SJCRH30 (cell line): ENCODE measurements at places on chromosomes 2 and 18. TPM values are rescaled to one million over a fixed set of nuclear protein-coding genes. Genes with fewer than 3 reads are reported as not detected.

The SERPINB2 gene
- not detected in 2 replicates for total RNA-seq

The SIX2 gene
- 48.3 and 51.9 TPM in 2 replicates for total RNA-seq

The RFTN2 gene
- 0.02 TPM in 1 of 2 replicates, not detected in the other for total RNA-seq

GRCh38 chr2:146602856-146603255 lies 1242.0 kb upstream of the ACVR2A start:
- DNase-seq, result no peak

The ITM2C gene
- total RNA-seq, result 18.1 and 20.9 TPM in 2 replicates

GRCh38 chr18:9081940-9082339 lies 20.6 kb upstream of the NDUFV2 start:
- no peak for DNase-seq

The DNAH7 gene
- 0.20 and 0.32 TPM in 2 replicates for total RNA-seq

DNA sequence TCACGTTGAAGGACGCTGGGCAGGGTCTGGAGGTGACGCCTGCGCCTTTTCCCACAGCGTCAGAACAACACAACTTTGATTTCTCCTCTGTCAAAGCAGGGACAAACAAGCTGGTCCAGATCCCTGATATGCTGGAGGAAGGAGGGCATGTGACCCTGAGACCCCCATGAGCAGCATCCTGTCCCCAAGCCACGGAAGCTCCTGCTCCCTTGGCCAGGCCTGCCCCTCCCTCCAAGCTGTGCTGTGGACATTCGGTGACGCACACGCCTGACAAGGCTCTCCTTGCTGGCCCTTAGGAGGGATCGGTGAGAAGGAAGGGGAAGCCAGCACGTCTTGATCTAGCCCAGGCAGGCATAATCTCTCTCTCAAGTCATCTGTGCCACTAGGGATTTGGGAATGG lies 11.3 kb downstream of the MLPH start:
- DNase-seq, result no peak

The GALR1 gene
- not detected in 2 replicates for total RNA-seq

GRCh38 chr2:161709428-161709827 lies 85.2 kb downstream of the SLC4A10 start:
- DNase-seq, result no peak

DNA sequence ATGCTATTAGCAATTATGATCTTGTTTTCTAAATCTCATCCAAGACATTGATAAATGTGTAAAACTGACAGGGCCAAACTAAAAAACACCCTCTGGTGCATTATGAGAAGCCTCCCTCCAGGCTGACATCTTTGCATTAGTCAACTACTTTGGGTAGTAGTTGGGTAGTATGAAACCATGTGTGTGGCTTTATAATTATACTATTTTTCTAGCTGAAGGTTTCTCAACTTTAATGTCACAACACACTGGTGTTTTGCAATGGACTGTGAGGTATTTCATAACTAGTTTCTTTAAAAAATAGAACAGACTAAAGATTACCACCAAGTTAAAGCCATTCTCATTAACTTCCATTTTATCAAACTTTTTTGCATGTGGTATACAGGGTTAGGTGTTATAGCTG lies 73.1 kb upstream of the RBMS1 start:
- DNase-seq, result no peak

The KIF1A gene
- 3.7 and 4.0 TPM in 2 replicates for total RNA-seq

The GULP1 gene
- 77.2 and 90.0 TPM in 2 replicates for total RNA-seq

The ZNF396 gene
- 0.06 and 0.10 TPM in 2 replicates for total RNA-seq

The RSAD2 gene
- not detected in 2 replicates for total RNA-seq

GRCh38 chr2:188835821-188836220 lies 138.4 kb upstream of the COL3A1 start:
- DNase-seq, result no peak

The MXD1 gene
- 5.2 and 5.3 TPM in 2 replicates for total RNA-seq

The ZNF638 gene
- 153 and 197 TPM in 2 replicates for total RNA-seq

DNA sequence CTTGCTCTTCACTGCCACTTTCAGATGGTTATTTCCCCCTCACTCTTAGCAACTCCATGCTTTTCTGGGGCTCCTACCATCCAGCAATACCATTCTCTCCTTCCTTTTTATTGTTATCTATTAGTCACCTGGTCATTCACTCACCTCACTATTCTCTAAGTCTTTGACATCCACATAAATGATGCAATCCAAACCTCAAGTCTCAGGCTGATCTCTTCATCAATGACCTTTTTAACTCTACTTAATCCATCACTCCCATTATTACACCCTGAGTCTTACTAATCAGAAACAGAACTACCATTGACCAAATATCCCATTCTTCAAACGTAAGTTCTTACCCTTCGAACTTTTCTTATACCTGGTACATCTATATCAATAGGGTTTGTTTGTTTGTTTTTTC lies 79.7 kb downstream of the ITSN2 start:
- DNase-seq, result no peak

DNA sequence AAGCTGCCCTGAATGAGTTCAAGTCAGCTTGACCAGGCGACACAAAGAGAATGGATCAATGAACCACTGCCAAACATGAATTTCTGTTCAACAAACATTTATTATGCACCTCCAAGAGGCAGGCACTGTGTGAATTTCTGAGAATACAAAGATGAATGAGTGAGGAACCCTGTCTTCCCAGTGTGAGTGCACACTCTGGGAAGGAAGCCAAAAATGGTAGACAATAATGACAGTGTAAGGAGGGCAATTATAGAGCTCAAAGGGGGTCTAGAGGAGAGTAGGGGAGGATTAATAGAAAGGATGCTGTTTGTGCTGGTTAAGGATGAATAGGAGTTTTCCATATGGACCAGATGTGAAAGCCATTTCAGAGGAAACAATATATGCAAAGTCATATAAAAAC lies 213.4 kb downstream of the DCC start:
- peak; percentile 17 for DNase-seq

DNA sequence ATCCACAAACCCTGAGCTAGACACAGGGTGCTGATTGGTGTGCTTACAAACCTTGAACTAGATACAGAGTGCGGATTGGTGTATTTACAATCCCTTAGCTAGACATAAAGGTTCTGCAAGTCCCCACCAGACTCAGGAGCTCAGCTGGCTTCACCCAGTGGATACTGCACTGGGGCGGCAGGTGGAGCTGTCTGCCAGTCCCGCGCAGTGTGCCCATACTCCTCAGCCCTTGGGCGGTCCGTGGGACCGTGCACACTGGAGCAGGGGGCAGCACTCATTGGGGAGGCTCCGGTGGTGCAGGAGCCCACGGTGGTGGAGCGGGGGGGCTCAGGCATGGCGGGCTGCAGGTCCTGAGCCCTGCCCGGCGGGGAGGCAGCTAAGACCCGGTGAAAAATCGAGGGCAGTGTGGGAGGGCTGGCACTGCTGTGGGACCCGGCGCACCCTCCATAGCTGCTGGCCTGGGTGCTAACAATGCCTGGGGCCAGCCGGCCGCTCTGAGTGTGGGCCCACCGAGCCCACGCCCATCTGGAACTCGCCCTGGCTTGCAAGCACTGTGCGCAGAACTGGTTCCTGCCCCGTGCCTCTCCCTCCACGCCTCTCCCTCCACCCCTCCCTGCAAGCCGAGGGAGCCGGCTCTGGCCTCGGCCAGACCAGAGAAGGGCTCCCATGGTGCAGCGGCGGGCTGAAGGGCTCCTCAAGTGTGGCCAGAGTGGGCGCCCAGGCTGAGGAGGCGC lies 75.6 kb downstream of the MOB4 start:
- no peak for DNase-seq

- no peak for DNase-seq
Observed at GRCh38 chr2:62196278-62196901, 475 bp downstream of the B3GNT2 start.

The CYP27C1 gene
- total RNA-seq, result 0.30 and 0.35 TPM in 2 replicates

DNA sequence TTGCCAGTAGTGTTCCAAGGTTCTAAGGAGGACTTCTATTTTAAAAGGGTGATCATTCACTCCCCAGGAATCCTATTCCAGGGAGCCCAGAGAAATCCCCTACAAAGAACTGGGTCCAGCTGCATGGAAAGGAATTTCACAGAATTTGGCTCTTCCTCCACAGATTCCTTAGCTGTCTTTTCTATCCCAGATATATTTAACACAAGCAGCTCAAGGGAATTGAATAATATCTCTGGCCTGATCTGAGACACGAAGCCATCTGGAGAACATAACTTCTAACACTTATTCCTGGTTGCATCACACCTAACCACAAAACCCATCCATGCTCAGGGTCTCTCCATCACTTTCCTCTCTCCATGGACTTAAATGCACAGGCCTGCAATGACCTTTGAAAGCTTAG lies 306.7 kb upstream of the ACVR2A start:
- DNase-seq, result no peak

GRCh38 chr2:100744589-100744988 lies 75.3 kb upstream of the NPAS2 start:
- DNase-seq, result no peak

GRCh38 chr2:219172231-219173154 lies 2.7 kb upstream of the SLC23A3 start:
- DNase-seq, result no peak

DNA sequence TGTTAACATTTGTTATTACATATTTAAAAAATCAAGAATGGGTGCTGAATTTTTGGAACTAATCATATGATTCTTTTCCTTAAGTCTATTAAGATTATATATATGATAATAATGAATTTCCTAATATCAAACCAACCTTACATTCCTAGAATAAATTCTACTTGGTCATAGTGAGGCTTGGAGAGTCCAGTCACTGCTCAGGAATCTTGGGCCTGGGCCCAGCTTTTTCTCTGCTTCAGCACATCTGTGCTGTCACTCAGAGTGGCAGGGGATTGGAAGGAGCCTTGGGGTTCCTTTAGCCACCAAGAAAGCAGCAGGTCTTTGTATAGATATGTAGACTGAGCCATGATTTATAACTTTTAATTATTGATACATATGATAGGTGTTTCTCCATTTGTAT lies 19.9 kb upstream of the ZAP70 start:
- peak; percentile 65 for DNase-seq

The DLGAP1 gene
- 0.99 and 2.8 TPM in 2 replicates for total RNA-seq

- DNase-seq, result no peak
Observed at GRCh38 chr2:232387451-232388171, 9.1 kb downstream of the ALPP start.

DNA sequence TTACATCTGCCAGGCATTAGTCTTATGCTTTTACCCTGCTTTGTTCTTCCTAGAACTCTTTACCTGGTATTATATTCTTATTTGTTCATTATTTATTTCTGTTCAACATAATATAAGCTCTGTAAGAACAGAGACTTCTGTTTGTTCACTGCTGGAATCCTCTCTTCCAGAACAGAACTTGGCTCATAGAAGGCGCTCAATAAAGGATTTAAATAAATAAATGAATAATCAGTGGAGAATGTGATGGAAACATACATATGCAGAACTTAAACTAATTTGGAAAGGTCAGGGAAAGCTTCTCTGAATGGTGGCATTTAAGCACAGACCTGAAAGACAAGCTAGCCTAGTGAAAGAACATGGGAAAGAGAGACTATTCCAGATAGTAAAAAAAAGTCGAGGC lies 24.3 kb downstream of the NCKAP1 start:
- DNase-seq, result no peak
